ENCODE measurements at places on chromosomes 1 and 21. TPM values are rescaled to one million over a fixed set of nuclear protein-coding genes. Genes with fewer than 3 reads are reported as not detected.

DNA sequence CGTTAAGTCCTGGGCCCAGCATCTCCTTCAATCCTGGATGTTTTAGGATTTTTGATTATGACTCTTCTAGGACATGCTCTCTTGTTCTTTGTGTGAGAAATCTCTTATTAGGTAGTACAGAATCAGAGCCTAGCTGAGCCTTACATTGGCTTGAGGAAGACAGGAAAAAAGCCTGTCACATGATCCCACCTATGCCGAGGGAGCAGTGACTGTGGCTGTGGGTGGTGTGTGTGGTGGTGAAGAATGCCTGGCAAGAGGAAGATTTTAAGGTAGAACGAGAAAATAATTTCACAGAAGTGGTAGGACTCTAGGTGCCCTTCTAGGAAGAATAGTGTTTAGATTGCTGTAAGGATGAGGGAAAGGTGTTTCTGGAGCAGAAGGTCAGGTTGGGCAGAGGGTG is 449.5 kb upstream of the PROX1 start:
- DNase-seq = no peak

GRCh38 chr1:116772648-116773045 is 18.4 kb downstream of the CD2 start:
- no peak for DNase-seq

- DNase-seq = no peak
These were observed 772.0 kb downstream of the LTN1 start for GRCh38 chr21:28220680-28221079.

Gene POU3F1
- not detected for total RNA-seq

DNA sequence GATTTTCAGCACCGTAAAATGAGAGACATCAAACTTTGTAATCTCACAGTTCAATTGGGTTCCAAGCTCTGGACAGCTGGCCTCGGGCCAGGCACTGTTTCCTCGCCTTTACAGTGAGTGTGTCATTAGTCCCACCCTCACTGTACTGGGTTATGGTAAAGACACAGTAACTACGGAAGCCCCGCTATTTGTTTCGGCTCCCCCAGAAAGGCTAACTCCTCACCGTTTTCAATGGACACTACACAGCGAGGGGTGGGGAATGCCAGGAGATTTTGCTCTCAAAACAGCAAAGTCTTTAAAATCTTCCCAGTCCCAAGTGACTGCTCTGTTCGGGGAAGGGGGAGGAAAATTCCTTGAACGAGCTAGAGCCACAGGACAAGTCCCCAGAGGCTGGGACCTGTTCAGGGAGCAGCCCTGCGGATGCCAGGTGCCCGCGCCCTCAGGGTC is 757 bp upstream of the SPSB1 start:
- no peak for DNase-seq

GRCh38 chr1:86522240-86522639 is 24.6 kb upstream of the CLCA4 start:
- DNase-seq = no peak

Gene VWA1
- 0.25 TPM for total RNA-seq

DNA sequence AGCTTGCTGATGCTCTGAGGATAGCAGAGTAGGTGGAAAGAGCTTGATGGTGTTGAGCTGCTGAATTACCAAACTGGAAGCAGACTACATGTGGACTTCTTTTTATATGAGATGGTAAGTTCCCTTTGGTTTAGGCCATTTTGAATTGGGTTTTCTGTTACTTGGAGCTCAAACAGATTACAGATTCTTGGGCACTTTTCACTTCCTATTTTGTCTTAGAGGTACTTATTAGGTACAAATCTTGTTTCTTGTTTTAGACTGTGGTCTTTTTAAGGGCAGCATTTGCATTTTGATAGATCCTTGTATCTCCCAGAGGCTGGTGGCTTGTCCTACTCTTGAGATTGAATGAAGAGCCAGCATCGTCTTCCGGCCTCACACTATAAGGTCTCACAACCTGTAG is 70.2 kb downstream of the GADD45A start:
- no peak for DNase-seq

DNA sequence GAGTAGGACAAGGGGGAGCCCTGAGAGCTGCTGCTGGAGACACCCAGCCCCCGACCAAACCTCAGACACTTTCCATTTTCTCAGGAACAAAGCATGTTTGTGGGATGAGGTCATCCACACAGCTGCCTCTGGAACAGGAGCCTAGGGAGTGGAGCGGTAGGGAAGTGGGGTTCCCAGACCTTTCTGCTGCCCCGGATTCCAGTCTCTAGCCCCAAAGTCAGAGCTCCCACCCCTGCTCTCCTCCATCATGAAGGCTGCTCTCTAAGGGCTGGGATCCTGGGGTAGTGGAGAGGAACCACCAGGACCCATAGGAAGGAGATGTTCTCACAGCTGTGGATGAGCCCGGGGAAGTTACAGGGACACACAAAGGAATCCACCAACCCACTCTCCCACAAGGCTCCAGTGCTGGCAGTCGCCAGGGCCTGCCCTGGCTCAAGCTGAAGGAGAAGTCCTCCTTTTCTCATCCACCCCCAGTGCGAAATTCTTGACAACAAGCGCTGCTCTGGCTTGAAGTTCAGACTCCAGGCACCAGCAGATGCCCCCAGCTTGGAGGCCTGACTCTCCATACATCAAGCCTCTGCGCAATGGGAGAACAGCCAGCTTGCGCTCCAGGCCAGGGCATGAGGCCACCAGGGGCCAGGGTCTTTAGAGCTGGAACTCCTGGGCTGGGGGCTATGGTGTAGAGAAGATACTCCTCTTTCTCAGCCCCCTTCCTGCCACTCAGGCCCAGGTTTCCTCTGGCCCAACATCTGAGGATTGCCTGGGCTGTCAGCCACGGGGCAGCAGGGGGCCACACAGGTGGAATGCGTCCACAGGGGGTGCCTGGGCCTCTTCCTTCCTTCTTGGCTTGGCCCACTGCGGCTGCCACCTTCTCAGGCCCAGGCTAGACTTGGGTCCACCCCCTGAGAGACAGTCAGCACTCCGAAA is 4.5 kb downstream of the FHL3 start:
- no peak for DNase-seq

- DNase-seq = no peak
These were observed 38.4 kb downstream of the LEPR start for GRCh38 chr1:65458730-65459396.

Gene SLAMF9
- not detected for total RNA-seq

Gene ITGB3BP
- 60.2 TPM for total RNA-seq

Gene HRNR
- not detected for total RNA-seq
